ENCODE measurements at places on chromosomes 16 and 17.
A peak's percentile ranks its signal among the peaks of the same experiment; 100 is the strongest.

GRCh38 chr16:67423015-67423414 lies 6.7 kb upstream of the ZDHHC1 start:
- no peak for DNase-seq

DNA sequence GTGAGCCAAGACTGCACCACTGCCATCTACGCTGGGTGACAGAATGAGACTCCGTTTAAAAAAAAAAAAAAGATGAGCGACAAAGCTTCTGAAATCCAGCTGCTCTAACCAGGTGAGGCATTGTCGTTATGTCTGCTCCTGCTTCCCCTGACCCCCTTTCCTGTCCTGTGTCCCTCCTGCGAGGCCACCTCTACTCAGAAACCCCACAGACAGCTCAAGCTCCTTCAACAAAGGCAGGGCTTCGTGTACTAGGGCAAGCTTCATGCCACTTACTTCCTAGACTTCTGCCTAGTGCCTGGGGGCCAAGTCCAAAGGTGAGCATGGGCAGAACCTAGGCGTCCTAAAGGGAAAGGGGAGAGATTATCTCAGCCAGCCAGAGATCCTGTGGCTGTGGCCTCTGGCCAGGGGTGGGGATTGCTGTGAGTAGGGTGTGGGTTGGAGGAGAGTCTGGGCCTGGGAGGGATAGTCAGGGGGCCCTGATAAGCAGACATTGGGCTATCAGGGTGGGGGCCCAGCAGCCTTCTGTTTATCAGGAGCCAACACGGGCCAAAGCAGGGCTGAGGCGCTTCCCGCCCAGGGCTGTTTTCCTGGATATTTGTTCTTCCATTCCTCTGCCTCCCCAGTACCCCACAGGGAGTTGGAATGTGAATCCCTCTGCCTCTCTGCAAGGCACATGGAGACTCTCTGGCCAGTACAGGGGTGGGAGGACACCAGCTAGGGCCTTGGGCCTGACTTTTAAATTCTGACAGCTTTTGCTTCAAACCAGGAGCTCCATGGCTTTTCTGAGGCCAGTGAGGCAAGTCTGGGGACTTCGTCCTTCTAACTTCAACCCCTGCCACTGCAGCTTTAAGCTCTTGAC lies 10.4 kb downstream of the ERAL1 start:
- no peak for DNase-seq

DNA sequence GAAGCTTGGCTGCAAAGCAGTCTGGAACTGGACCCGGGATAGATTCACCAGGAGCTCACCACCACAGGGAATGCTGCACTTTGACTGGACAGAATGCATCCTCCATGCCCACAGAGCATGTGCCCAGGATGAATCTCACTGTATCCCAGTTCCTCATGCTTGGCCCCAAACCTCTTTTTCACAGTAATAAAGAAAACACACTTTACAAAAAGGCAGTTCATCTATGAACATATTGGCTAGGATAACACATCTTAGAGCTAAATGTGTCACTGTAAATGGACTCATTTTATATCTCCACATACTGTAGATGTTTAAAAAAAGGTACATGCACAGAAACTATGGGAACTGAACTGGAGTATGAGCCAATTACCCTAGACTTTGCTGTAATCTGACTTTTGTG lies 266.9 kb downstream of the TOX3 start:
- DNase-seq = no peak

DNA sequence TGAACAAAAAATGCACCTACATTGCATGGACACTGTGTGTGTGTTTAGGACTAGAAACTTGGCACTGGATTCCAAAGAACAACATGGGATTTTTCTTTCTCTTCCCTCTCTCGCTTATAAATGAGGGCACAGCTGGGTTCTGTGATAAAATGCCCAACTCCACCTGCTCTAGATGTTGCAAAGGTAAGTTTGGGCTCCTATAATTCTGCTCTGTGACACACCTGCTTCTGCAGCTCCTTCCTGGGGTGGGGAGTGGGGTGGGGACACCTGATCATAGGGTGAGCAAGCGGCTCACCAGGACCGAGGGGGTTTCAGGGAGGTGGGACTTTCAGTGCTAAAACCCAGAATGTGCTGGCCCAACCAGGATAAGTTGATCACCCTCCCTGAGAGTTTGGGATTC lies 104.3 kb downstream of the AXIN2 start:
- no peak for DNase-seq

DNA sequence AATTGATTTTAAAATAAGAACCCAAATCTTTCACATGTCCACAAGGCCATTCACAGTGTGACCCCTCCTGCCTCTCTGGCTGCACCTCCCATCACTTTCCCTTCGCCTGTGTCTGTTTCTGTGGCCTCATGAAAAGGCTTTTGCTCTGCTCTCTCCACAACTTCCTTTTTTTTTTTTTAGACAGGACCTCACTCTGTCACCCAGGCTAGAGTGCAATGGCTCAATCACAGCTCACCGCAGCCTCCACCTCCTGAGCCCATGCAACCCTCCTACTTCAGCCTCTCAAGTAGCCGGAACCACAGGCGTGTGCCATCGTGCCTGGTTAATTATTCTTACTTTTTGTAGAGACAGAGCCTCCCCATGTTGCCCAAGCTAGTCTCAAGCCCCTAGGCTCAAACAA lies 197.1 kb downstream of the ABCC12 start:
- DNase-seq = no peak

GRCh38 chr16:19228575-19228974 lies 57.0 kb upstream of the CLEC19A start:
- no peak for DNase-seq

GRCh38 chr17:79657036-79657435 lies 46.2 kb upstream of the RBFOX3 start:
- no peak for DNase-seq

- DNase-seq = no peak
Measured at GRCh38 chr16:20814784-20815183, 8.5 kb downstream of the REXO5 start.

GRCh38 chr16:82628088-82628423 lies 1.3 kb downstream of the CDH13 start:
- no peak for DNase-seq

DNA sequence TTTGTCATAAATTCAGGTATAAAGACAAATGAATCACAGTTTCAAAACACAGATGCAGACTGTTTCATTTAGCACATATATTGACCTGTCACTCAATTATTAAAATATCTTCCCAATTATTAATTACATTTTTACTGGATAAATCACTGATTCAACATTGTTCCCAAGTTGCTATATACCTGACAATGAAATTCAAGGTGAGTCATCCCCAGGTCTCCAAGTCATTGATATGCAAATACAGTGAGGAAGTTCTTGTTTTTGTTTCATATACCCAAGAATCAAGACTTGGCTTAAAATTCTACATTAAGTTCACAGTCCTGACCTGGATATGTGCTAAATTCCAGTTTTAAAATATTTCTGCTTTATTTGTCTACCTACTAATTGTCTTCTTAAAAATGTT lies 599.3 kb upstream of the PSMD7 start:
- no peak for DNase-seq

DNA sequence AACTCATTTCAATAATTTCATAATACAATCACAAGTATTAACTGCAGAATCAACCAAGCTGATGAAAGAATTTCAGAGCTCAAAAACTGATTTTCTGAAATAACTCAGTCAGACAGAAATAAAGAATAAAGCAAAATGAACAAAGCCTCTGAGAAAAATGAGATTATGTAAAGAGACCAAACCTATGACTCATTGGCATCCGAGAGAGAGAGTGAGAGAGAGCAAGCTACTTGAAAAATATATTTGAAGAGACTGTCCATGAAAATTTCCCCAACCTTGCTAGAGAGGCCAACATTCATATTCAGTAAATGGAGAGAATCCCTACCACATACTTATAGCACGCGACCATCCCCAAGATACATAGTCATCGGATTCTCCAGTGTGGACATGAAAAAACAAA lies 1376.4 kb downstream of the CDH11 start:
- DNase-seq = no peak

GRCh38 chr16:17578981-17579874 lies 108.5 kb upstream of the XYLT1 start:
- no peak for DNase-seq

GRCh38 chr17:73586921-73587602 lies 57.2 kb downstream of the SDK2 start:
- no peak for DNase-seq

- DNase-seq = no peak
Measured at GRCh38 chr16:64074706-64075105, 1047.2 kb downstream of the CDH11 start.

- no peak for DNase-seq
Measured at GRCh38 chr17:8658810-8659209, 28.3 kb upstream of the MYH10 start.

DNA sequence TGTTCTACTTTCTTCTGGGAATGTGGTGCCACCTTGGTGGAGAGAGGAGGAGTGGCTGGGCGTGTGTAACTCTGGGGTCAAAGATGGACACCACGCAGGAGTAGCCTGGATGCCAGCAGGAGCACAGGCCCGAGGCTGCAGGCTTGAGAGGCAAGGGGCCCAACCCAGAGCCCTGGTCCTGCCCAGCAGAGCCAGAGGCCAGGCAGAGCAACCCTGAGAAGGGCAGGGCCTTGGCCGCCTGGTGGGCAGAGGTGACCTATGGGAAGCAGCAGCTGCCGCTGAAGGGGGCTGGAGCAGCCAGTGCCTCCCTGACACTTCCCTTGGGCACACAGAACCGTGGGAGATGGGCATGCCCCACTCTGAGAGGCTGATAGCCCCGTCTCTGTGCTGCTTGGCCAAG lies 18.0 kb upstream of the CPSF4L start:
- no peak for DNase-seq

DNA sequence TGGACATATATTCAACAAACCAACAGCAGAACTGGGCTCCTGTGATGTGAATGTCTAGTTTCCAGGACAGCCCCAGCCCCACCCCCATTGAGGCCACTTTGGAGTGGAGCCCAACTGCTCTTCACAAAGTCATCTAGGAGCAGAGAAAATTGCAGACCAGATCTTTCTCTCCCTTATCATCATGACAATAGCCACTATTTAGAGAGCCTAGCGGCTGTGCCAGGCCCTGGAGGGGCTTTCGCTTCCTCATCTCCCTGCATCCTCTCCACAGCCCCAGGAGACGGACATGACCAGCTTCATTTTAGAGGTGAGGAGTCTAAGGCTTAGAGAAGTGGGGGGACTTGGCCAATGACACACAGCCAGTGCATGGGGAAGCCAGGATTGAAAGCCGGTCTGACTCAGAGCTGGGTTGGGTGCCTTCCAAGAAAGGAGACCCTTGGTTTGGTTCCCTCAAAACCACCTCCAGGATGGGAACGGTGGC lies 1.4 kb downstream of the PRSS8 start:
- no peak for DNase-seq

DNA sequence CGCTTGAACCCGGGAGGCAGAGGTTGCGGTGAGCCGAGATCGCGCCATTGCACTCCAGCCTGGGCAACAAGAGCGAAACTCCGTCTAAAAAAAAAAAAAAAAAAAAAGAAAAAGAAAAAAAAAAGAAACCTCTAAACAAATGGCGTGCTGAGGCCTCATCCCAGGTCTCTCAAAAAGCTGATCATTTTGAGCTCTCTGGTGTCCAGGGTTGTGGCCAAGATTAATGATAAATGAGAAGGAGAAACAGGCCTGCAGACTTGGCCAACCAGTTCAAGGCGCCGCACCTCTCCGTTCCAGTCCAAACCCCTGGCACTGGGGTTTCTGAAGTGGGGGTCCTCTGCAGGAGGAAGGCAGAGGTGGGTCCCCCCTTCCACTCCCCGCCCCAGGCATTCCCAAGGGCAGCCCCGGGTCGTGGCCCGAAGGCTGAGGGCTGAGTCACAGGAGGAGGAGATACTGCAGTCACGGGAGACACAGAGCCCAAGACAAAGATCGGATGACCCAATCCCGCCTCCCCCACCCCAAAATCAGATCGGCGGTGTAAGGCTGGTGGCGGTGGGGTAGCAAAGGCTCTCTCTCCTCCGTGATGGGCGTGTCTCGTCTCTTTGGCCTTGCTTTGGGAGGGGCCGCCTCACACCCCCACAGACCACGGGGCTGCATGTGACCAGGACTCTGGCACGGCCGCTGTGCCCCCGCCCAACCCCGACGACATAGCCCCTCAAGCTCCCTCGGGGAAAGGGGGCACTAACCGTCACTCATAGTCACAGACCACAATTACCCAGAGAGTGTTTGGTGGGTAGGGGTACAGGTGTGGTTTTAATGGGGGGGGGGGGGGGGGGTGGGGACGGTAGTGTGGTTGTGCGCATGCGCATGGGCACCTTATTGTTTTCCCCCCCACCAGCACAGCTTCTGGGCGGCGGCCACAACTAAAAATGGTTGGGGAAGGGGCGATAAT lies 1.1 kb downstream of the VAT1 start:
- peak; percentile 84 for DNase-seq

DNA sequence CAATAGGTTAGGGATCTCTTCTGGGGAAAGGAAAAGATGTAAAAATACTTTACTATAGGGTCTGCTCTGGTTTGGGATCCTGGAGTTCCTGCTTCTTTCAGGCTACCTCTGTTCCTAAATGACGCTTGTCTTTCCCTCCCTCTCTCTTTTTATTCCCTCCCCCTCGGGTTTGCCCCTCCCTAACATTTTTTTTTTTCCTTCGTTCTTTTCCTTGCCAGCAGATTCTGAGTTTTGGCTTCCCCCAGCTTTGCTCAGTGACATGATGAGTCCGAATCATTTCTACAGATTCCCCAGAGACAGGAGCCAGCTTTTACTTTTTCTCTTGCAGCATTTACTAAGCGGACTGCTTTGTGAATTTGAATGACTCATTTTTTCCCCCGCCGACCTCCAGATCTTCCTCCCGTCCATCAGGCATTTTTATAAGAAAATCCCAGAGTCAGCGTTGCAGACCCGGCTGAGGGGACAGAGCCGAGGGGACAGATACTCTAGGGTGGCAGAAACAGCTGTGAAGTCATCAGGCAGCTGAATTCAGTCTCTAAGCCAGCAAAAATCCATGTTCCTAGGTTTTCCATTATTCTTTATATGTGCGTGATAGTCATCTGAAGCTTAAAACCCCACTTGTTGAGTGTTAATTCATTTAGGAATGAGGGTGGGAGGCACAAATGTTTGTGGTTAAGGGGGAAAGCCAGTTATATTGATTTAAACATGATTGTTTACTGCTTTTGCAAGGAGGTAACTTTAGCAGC lies at the start of gene TMEM100:
TSS of gene TMEM100 (minus strand) at position 123 of the 746 bp plus-strand sequence. CDS start 1,794 bp downstream, outside the sequence.
- DNase-seq = no peak

DNA sequence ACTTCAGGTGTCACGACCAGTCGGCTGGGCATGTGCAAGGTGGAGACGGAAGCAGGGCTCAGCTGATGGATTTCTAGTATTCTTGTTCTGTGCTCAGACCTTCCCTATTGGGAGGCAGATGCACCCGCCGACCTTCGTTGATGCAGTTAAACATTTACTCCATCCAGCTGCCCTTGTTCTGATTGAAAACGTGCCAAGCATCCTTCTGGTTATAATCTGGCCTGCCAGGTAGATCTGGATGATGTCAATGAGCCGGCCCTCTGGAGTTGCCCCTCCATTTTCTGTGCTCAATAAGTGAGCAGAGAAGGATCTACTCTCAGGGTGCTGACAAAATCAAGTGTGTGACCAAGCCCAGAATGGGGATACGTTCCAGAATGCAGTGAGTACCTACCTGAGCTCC lies 38.3 kb downstream of the CCDC182 start:
- DNase-seq = no peak
